ENCODE measurements at places on chromosomes 6 and 20. TPM values are rescaled to one million over a fixed set of nuclear protein-coding genes. Genes with fewer than 3 reads are reported as not detected.
A peak's percentile ranks its signal among the peaks of the same experiment; 100 is the strongest.

The GRM1 gene
- total RNA-seq, result not detected

DNA sequence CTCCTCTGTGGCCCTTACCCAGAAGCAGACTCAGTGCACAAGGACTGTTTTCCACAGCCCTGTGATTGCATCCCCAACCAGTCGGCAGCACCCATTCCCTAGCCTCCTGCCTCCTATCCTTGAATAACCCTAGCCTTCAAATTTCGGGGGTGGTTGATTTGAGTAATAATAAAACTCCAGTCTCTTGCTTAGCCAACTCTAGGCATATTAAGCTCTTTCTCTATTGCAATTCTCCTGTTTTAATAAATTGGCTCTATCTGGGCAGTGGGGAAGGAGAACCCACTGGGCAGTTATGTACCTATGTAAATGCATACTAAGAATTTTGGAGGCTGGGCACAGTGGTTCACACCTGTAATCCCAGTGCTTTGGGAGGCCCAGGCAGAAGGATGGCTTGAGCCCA, 70.6 kb upstream of the ZMYND8 start:
- ATAC-seq, result no peak

GRCh38 chr6:123580331-123580730, 56.4 kb downstream of the TRDN start:
- ATAC-seq, result no peak

- peak; percentile 69 for ATAC-seq
Observed at GRCh38 chr6:22880686-22881433, 311.5 kb downstream of the HDGFL1 start.

GRCh38 chr6:87785229-87785862, 83.3 kb upstream of the AKIRIN2 start:
- ATAC-seq, result no peak

DNA sequence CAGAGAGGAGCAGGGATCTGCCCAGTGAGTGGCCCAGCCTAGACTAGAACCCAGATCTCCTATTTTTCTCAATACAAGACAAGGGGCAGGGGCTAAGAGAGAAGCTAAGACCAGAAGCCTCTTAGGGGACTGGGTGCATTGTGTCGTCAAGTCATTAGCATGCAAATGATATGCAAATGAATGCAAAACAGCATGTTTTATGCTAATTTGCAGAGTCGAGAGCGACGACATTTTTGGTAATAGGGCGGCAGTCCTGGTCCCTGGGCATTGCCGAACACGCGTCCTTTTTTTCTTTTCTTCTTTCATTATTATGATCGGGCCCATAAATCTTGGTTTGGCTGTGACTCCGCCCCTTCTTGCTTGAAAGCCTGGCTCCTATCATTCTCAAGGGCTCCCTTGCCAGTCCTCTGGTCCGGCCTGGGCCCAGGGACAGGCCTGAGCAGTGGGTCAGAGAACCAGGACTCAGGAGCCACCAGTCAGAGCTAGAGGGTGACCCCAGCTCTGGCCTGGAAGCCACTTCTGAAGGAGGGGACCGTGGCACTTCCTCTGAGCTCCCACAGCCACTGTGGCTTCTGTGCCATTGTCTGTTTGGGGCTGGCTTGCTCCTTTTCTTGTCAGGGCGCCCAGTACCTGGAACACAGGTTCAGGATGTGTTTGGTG, 32.0 kb upstream of the SCRT2 start:
- ATAC-seq, result no peak

GRCh38 chr6:562052-562676, 94.7 kb downstream of the HUS1B start:
- no peak for ATAC-seq

- ATAC-seq, result no peak
Observed at GRCh38 chr20:22862671-22863230, 172.4 kb upstream of the SSTR4 start.

The BMP7 gene
- total RNA-seq, result 1.2 TPM

DNA sequence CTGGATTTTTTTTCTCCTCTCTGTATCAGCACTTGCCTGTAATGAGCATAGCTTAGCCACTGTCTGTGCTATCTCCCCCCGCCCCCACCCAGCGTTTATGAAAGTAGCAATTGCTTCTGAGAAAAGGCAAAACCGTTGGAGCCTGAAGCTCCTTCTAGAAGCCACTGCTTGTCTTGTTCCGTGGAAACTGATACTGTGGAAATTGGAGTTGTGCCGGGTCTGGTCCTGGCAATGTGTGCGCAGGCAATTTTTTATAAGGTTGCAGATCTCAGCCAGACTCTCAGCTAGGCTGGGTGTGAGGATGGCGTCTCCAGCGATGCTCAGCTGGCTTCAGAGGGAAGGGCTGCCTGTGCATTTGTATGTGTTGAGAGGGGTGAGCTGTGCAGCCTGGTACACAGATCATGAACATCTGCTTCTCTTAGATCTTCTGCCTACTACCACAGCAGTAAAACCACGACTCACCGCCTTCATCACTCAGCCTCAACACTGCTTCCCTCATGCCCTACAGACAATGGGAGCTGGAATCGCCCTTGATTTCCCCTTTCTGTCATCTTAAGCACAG, 72.4 kb upstream of the GTSF1L start:
- ATAC-seq, result no peak

The COL11A2 gene
- 0.50 TPM for total RNA-seq

DNA sequence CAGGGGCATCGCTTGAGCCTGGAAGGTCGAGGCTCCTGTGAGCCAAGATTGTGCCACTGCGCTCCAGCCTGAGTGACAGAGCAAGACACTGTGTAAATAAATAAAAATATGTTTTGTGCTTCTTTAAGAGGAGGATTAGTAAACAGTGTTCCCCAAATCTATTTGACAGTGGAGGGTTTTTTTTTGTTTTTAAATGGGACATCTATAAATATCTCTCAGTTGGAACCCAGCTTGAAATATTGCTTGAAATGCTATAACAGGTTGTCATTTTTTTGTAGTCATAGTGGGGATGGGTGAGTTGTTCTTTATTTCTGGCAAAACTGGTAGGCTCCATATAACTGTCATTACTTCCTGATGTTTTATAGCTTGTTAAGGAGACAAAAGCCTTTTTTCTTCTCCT, 54.3 kb downstream of the CARMIL1 start:
- no peak for ATAC-seq

DNA sequence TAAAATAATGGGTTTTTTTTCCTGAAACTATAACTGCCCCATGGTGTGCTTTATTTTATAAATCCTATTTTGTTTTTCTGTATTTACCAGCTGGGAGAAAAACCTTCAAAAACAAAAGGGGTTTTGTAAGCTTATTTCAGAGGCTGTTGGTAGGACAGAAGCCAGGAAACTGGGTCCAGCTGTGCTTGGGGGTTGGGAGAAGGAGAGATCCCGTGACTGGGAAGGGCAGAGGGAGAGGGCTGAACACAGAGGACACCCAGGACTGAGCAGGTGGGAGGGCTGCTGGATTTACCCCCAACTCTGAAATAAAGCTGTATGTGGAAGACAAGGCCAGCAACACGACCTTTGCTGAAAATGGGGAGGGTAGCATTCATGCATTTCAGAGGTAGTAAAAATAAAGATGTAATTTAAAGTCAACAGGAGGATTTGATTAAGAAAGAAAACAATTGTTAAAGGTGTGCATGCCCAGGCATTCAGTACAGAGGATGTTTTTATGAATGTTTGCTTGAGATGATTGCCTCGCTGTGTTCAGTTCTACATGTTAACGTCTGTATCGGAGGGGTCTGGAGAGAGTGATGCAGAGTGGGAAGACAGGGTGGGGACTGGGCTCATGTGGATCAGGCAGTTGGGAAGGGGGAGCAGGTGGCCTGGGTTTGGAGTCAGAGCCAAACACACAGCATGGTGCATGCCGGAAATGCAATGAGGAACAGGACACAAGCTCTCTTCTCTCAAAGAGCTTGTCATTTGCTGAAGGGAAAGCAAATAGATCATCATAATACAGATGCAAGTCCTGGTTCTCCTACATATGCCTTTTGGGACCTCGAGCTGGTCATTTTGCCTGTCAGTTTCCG, 21.4 kb downstream of the ARFGEF3 start:
- ATAC-seq, result no peak

DNA sequence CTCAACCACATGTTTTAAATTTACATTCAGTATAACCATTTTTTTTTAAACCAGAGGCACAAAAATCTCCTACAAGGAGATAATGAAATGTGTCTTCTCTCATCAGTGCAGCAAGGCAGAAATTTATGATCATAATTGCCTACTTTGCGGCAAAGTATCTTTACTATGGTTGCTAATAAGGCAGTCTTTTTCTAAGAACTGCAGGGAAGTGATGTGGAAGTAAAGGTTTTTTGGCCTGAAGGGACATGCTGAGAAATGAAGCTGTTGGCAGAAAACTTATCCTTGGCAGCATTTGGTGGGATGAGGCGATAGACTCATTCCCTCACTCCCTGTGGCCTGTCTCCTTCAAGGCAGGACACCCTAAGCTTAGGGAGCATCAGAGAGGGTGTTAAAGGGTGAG, 48.7 kb downstream of the SCGN start:
- ATAC-seq, result no peak

DNA sequence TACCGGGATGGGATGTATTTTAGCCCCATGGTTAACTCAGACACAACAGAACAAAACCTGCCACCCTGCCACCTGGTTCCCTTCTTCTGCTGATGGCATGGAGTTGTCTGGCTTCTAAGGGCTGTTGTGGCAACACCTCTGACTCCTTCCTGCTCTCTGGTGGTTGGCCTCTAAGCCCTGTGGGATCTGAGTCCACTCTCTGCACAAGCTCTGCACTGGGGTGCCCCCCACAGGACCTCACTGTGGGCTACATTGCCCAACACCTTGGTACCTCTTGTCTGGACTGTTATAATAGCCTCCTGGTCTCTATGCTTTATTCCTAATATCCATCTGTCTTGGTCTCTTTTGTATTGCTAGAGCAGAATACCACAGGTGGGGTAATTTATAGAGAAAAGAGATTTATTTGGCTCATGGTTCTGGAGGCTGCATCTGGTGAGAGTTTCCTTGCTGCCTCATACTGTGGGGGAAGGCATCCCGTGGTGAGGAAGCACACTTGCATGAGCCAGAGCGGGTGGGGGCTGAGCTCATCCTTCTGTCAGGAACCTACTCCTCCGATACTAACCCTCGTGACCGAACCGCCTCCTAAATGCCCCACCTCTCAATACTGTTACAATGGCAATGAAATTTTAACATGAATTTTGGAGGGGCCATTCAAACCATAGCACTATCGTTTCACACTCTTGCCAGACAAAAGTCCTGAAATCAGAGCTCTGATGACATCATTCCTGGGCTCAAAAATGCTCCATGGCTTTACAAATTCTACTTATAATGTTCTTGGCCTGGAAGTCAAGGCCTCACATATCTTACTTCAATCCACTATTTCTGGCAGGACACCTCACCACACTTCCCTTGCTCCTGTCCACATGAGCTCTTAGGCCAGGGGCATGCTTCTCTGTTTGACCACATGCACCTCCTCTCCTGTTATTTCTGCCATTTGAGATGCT, 127.2 kb downstream of the PAX1 start:
- ATAC-seq, result no peak

The STX11 gene
- total RNA-seq, result 7.6 TPM

The CYP24A1 gene
- total RNA-seq, result 0.69 TPM

- no peak for ATAC-seq
Observed at GRCh38 chr6:134676307-134677281, 273.3 kb downstream of the ALDH8A1 start.

GRCh38 chr6:151186804-151187330, 52.9 kb upstream of the AKAP12 start:
- no peak for ATAC-seq
